ENCODE measurements at places on chromosomes 12 and 14. TPM values are rescaled to one million over a fixed set of nuclear protein-coding genes. Genes with fewer than 3 reads are reported as not detected.
A peak's percentile ranks its signal among the peaks of the same experiment; 100 is the strongest.

CLEC9A gene
- total RNA-seq = not detected

MYL2 gene
- not detected for total RNA-seq

GRCh38 chr14:99679996-99680395, 4.1 kb upstream of the CYP46A1 start:
- no peak for DNase-seq

FOXA1 gene
- 0.13 TPM for total RNA-seq

GRCh38 chr12:5391653-5392052, 40.3 kb upstream of the NTF3 start:
- no peak for DNase-seq

- no peak for DNase-seq
These were observed 5.9 kb upstream of the TEX22 start for GRCh38 chr14:105392131-105393090.

INSM2 gene
- not detected for total RNA-seq

NUDT14 gene
- total RNA-seq = 14.7 TPM

SMOC1 gene
- total RNA-seq = 0.06 TPM

DNA sequence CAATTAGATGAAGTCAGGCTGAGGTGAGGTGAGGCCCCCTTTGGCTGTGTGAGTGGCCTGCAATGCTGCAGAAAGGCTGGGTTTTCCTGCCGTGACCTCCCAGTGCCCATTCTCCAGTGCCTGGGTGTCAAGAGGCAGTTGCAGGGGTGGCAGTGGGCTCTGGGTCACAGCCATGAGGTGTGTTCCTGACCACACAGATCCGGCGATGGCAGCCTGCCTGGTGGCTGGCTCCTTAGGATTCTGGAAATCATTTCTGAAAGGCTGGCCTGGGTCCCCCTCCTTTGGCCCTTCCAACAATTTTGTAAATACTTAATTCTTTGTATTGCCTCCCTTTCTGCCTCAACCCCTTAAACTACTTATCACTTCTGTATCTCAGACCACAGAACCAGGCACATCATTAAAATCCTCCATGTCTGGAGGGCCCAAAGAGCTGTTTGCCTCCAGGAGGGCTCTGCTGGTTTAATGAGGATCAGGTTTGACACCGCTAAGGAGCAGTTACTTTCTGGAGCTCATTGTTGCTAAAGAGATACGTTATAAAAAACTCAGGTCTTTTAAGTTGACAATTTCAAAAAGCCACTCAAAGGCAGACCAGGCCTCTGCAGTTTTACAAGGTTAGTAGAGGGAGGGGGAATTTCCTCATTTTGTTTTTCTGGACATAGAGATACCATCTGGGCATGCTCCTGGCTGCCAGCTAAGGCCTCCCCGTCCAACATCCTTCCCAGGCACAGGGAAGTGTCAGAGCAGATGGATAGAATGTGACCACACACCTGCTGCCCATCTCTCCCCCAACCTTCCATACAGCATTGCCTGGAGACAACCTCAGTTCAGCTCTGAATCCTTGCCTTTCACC, 204.4 kb downstream of the FOXN3 start:
- DNase-seq = no peak

ARID2 gene
- 12.2 TPM for total RNA-seq

GRCh38 chr12:64976131-64976530, 145.0 kb downstream of the WIF1 start:
- peak; percentile 73 for DNase-seq

DNA sequence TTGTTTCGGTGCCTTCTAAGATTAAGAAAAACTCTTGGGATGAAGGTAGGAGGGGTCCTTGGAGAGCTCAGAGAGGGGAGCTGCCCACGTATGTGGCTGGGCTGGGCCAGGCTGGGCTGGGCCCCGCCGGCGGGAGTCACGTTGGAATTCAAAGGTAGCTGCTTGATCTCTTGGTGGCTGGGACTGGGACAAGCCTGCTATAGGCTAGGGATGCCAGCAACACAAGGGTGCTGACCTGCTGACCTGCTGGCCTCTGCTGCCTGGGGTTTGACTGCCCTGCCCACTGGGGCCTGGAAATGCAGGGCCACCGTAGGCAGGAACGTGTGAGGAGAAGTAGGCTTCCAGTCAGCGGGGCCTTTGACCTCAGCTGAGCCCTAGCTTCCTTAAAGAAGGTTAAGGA, 52.8 kb upstream of the GTF2A1 start:
- DNase-seq = no peak

- no peak for DNase-seq
These were observed 233.5 kb downstream of the EFCAB11 start for GRCh38 chr14:89720741-89721729.

ZNF268 gene
- 19.3 TPM for total RNA-seq

- no peak for DNase-seq
These were observed 22.3 kb downstream of the PPM1H start for GRCh38 chr12:62912644-62913043.

DNA sequence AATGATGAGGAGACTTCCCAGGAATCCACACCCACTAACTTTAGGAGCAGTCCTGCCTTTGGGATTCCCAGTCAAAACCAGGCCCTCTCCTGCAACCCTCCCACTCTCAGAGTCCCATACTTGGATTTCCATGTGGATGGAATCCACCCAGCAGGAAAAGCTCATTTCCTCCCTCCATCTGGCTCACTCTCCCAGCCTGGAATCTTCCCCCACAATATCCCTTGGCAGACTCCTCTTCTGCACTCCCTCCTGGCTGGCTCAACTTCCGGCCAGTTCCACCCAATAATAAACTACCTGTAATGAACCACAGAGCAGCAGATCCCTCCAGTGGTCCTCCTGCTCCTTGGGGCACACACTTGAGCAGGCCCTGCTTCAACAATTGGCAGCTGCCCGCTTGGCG, 102.8 kb upstream of the EGLN3 start:
- no peak for DNase-seq

GRCh38 chr12:75592638-75593335, 81.4 kb upstream of the KRR1 start:
- DNase-seq = no peak

DNA sequence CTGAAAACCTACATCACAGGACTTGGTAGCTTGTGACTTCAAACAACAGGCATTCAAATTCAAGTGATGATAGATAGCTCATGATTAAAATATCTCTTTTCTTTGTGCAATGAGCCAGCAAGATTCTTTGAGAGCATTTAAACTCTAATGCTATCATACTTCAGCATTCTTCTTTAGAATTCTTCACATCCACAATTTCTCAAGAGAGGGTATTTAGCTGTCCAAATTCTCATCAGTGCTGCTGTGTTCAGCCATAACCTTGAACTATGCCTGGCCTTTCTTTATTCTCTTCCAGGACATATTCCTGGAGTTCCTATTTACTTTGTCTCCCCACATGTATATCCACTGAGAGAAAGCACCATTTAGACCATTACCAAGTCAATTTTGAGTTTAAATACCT, 321.1 kb downstream of the EGLN3 start:
- no peak for DNase-seq

GRCh38 chr12:122399592-122400373, 22.7 kb downstream of the CLIP1 start:
- peak; percentile 84 for DNase-seq

DNA sequence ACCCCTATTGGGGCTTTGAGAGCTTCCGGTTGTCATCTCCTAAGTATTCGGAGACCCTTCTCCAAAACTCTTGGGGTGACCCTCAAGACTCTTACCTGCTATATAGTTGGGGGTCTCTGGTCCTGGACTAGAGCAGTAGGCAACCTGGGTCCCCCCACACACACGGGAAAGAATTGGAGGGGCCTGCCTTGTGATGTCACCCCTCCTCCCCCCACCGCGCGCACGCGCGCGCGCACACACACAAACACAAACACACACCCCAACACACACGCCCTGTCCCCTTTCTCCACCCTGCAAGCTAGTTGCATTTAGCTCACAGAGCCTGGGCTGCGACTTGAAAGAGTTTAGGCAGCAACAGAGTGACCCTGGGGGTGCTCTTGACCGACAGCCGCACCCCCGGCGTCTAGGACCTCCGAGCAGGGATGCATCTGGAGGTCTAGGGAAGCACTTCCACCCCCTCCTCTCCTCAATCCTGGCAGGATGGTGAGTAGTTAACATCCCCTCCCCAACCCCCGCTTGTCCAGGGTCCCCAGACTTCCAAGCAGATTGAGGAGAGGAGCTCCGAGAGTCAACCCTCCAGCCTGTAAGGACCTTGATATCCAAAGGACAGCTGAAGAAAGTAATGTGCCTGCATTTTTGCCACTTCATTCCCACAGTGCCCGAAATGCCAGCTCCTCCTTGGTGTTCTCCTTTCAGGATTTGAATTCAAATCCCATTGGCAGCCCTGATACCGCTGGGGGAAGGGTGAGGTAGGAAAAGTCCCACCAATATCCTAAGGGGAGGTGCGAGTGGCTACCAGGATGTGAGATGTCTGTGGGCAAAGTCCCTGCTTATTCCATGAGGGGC, 1.4 kb upstream of the DNAJC14 start:
- DNase-seq = peak; percentile 64

CAPZA3 gene
- total RNA-seq = not detected

DNA sequence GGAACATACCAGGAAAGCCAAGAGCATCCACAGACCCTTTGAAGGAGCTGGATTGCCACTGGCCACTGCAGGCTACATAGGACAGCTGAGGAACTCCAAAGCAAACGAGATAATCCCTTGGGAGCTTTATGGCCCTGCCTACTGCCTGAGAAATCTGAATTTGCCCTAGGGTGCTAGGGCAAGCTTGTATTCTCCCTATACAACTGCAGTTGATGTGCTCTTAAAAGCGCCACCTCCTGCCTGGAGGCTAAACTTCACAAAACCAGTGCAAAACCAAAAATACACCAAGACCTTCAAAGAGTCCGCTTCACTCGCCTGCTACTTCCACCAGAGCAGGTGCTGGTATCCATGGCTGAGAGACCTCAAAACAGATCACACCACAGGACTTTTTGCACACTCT, 99.6 kb upstream of the KRR1 start:
- DNase-seq = no peak

KRT82 gene
- total RNA-seq = not detected

DNA sequence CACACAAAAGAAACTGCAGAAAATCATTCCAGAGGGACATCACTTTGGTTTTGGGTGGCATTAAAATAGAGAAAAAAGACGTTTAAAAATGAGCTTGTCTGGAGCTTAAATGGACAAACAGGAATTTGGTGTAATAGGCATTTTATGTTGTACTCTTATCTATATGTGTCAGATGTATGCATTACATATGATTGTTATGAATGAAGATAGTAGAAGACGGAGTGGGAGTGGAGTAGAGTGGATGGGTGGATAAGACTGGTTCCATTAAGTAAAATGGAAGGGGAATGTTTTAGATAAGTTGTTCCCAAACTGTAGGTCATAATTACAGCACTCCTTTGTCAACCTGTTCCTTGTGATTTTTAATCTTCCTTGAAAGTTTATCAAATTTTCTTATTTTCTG, 1.9 kb downstream of the CCDC91 start:
- no peak for DNase-seq

DNA sequence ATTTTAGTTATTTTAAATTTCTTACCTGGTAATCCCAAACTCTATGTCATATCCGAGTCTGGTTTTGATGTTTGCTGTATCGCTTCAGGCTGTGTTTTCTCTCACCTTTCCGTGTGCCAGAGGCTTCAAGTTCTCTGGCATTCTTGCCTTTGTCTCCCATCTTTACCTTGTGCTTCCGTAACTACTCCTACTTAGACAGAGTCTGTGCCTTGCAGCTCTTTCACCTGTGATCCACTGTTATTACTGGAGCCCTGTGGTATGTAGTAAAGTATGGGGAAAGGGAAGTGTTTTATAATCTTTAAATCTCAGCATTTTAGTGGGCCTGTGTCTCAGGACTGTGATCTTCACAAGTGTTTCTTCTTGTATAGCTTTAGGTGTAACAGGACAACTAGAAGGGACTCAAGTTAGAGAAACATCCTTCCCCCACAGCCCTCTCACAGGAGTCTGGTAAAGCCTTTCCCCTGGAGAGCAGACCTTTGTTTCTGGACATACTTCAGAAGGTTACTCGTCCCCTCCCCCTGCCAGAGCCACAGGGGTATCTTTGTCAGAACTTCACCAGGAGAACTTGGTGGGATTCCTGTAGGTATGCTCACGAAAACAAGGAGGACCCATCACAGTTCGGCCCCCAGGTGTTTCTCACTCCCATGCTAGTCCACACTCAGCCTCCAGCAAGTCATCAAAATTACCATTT, 11.1 kb downstream of the IFNG start:
- DNase-seq = no peak

GALNT8 gene
- not detected for total RNA-seq

DNA sequence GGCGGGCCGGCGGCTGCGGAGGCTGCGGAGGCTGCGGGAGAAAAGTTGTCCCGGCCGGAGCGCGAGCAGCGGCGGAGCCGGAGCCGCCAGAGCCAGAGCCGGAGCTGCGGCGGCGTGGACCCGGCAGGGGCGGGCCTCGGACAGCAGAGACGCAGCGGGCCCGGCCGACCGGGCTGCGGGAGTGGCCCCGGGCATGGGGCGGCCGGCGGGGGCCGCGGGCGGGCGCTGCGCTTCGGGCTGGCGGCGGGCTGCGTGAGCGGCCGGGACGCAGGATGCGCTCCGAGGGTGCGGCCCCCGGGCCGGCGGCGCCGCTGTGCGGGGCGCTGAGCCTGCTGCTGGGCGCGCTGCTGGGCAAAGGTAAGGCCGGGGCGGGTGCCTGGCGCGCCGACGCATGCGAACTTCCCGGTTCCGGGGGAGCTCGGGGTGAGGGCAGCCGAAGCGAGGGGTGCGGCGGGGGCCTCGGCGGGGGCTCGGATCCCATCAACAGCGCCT, at the start of gene TMEM132C:
TMEM132C (plus strand) TSS at position 40 of the 492 bp plus-strand sequence; CDS start at position 273, 233 bp downstream.
- no peak for DNase-seq

GRCh38 chr12:76623931-76624330, 64.4 kb upstream of the OSBPL8 start:
- peak; percentile 71 for DNase-seq

GRCh38 chr12:6266541-6266966, 43.9 kb upstream of the PLEKHG6 start:
- no peak for DNase-seq

DNA sequence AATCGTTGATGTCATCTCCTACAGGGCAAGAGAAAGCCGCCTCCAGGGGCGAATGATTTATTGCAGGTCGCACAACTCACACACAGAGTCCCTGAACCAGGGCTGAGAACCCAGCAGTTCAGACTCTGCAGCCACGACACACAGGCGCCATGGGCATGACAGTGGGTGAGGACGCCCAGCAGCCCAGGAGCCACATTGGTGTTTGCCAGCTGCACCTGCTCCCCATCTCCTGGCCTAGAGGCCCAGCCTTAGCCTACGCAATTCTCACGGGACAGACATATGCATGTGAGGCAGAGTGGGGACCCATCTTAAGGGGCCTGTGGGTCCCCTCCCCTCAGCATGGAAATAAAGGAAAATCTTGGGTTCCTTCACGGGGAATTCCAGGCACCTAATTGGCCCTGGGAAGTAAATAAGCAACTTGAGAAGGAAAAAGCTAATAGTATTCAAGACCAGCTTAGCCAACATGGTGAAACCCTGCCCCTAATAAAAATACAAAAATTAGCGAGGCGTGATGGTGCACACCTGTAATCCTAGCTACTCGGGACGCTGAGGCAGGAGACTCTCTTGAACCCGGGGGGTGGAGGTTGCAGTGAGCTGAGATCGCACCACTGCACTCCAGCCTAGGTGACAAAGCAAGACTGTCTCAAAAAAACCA, 69.3 kb downstream of the RIMBP2 start:
- DNase-seq = no peak

- DNase-seq = peak; percentile 75
These were observed 43.9 kb upstream of the ESR2 start for GRCh38 chr14:64337888-64338615.
